GM23248 (cell line): ENCODE measurements at places on chromosomes 11 and 22. TPM values are rescaled to one million over a fixed set of nuclear protein-coding genes. Genes with fewer than 3 reads are reported as not detected.

DNA sequence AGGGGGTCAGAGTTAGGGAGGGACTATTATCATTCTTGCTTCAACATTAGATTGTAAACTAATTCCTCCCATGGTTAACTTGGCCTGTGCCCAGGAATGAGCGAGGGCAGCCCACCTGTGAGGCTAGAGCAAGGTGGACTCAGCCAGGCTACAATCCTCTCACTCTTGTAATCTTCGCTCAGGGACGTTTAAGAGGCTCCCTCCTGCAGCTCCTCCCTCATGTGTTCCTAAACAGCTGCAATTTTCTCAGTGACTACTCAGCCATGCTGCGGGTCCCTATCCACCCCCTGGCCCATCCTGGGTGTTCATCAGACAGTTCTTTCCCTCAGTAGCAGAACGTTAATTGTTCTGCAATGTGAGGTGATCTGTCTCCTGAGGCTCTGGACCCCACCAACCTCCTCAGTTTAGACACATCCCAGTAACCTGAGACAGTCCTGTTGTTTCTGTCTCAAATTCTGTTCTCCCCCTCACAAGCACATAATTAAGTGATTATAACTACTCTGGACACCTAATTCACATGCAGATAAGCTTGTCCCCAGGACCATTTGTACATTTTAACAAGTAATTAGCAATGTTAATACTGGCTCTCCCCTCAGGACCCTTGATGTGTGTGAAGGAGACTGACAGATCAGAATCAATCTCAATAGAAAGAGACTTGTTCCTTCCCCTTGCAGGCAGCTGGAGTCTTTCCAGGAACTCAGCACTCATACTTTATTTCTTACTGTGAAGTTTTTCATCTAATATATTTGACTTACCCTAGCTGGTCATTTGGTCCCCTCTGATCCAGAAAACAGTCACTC lies 337.2 kb upstream of the B3GAT1 start:
- no peak overlapping the region for H3K4me3 ChIP-seq
- DNase-seq: no peak
- H3K4me1 ChIP-seq: no peaks in the 10 kb centered on the region
- no peaks in the 10 kb centered on the region for H3K27me3 ChIP-seq
- H3K27ac ChIP-seq: no peak overlapping the region

GRCh38 chr11:119794141-119794665 lies 65.2 kb upstream of the NECTIN1 start:
- no peaks in the 10 kb centered on the region for H3K36me3 ChIP-seq
- H3K27ac ChIP-seq: no peak overlapping the region
- no peak for DNase-seq
- no peak overlapping the region for H3K4me3 ChIP-seq
- peaks cover 39% of the 10 kb centered on the region for H3K4me1 ChIP-seq

DNA sequence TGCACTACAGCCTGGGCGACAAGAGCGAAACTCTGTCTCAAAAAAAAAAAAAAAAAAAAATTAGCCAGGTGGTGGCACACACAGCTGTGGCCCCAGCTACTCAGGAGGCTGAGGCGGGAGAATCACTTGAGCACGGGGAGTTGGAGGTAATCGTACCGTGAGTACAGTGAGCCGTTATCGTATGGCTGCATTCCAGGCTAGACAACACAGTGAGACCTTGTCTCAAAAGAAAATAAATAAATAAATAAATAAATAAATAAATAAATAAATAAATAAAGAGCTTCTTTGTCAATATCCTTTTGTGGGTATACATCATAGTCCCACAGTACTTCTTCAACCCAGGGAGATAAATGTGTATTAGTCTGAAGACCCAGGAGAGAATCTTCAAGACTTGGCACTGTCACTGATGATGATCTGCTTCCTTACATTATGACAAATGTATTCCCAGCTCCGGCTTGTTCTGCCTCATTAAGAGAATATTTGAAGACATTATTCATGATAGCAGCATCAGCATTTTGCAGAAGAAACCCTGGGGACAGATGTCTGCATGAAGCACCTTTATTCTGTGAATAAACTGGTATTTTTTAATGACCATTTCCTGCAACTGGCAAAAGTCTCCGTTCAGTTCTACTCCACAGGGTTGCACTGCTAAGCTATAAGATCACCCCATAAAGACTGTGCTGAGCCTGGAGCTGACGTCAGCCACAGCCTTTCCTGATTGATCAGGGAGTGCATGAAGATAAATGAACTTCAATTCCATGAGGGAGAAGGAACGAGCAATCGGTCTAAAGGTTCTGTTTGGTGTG lies 1.6 kb upstream of the ACY3 start:
- no peak for DNase-seq
- H3K4me3 ChIP-seq: no peak overlapping the region
- H3K27ac ChIP-seq: no peak overlapping the region
- peaks cover 4% of the 10 kb centered on the region for H3K27me3 ChIP-seq

- no peaks in the 10 kb centered on the region for H3K4me1 ChIP-seq
- H3K4me3 ChIP-seq: no peak overlapping the region
- H3K27ac ChIP-seq: no peak overlapping the region
- no peaks in the 10 kb centered on the region for H3K36me3 ChIP-seq
- no peaks in the 10 kb centered on the region for H3K27me3 ChIP-seq
Measured at GRCh38 chr11:17004486-17005148, 9.6 kb downstream of the PLEKHA7 start.

GRCh38 chr11:75029836-75030631 lies 41.3 kb downstream of the NEU3 start:
- H3K27me3 ChIP-seq: no peaks in the 10 kb centered on the region
- no peak overlapping the region for H3K27ac ChIP-seq
- peaks cover 14% of the 10 kb centered on the region for H3K4me1 ChIP-seq
- no peak overlapping the region for H3K4me3 ChIP-seq
- DNase-seq: peak; percentile 34
- H3K36me3 ChIP-seq: no peaks in the 10 kb centered on the region

DNA sequence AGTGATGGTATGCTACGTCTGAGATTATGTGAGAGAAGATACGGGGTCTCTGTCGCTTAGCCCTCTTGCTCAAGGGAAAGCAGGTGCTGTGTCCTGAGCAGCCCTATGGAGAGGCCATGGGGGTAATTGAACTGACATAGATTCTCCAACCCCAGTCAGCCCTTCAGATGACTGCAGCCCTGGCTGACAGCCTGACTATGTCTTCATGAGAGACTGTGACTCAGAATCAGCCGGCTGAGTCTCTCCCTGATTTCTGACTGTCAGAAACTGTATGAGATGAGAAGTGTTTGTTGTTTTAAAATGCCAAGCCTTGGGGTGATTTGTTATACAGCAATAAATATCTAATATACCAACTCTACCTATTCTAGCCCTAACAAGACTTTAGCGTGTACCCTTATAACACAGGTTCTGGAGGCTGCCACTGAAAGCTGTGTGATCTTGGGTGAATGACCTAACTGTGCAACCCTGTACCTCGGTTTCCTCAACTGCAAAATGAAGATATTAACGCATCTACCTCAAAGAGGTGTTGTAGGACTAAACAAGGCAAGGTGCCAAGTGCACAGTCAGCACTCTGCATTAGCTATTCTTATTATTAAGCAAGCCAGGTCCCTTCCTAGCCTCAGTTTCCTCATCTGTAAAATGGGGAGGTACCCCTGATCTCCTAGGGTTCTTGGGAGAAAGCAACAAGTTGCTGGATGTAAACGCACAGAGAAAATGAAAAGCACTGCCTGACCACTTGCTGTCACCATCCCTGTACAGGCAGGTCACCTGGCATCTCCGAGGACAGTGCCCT lies 24.9 kb downstream of the SLC43A1 start:
- H3K36me3 ChIP-seq: no peaks in the 10 kb centered on the region
- no peak overlapping the region for H3K4me3 ChIP-seq

DNA sequence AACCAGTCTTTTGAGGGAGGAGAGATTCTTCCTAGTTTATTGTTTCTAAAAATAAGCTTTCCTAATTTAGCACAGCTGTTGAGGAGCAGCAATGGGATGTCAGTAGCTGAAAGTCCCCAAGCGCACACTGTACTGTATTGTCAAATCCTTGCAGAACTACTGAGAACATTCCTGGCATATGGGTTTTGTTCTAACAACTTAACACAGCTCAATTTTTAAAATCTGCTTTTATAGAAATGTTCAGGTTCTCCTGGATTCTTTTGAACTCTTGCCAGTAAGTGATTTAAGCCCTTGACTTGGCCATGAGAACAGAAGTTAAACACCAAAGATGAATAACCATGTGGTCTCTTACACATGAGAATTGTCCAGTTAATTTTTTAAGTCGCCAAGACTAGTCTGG lies 218.6 kb downstream of the FAT3 start:
- no peak for DNase-seq
- 0 out of 2 replicates have a peak, but pooled peaks cover 17% of the 10 kb centered on the region for H3K27me3 ChIP-seq
- H3K4me1 ChIP-seq: no peaks in the 10 kb centered on the region
- no peak overlapping the region for H3K4me3 ChIP-seq
- H3K36me3 ChIP-seq: no peaks in the 10 kb centered on the region

- H3K27ac ChIP-seq: no peak overlapping the region
- no peaks in the 10 kb centered on the region for H3K4me1 ChIP-seq
- H3K4me3 ChIP-seq: no peak overlapping the region
- H3K36me3 ChIP-seq: peaks cover 10% of the 10 kb centered on the region
Measured at GRCh38 chr11:130146796-130147195, 12.8 kb upstream of the ST14 start.

GRCh38 chr11:120629407-120630080 lies 118.0 kb downstream of the GRIK4 start:
- no peak overlapping the region for H3K4me3 ChIP-seq
- H3K4me1 ChIP-seq: no peaks in the 10 kb centered on the region
- no peaks in the 10 kb centered on the region for H3K36me3 ChIP-seq
- no peak for DNase-seq
- no peak overlapping the region for H3K27ac ChIP-seq

GRCh38 chr22:25673713-25674112 lies 68.3 kb upstream of the MYO18B start:
- H3K27me3 ChIP-seq: no peaks in the 10 kb centered on the region
- no peak overlapping the region for H3K4me3 ChIP-seq
- H3K4me1 ChIP-seq: no peaks in the 10 kb centered on the region
- no peaks in the 10 kb centered on the region for H3K36me3 ChIP-seq
- DNase-seq: no peak

DNA sequence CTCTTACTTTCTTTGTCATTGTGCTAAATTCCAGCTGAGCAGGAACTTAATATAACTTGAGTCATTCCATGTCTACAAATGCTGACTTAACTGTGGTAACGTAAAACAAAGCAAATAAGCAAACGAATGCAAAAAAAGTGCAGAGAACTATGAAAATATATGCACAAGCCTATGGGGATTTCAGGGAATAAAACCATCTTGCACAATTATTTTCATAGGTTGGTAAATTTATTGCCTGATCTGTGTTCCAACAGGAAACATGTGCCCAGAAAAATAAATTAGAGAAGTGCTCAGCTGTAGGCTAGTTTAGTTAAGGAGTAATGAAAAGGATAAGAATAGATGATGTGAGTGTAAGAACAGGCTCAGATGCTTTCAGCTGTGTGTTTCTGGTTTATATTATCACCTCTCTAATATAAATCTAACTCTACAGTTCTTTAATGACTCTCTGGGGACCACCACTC lies 1169.3 kb downstream of the LRRC4C start:
- H3K4me1 ChIP-seq: no peaks in the 10 kb centered on the region
- peaks cover 6% of the 10 kb centered on the region; the same call in 1 of the 2 replicates for H3K27me3 ChIP-seq
- no peak for DNase-seq
- no peak overlapping the region for H3K4me3 ChIP-seq
- no peak overlapping the region for H3K27ac ChIP-seq

GRCh38 chr11:69241075-69241740 lies 52.7 kb upstream of the MYEOV start:
- DNase-seq: no peak
- peaks cover 23% of the 10 kb centered on the region for H3K27me3 ChIP-seq
- H3K4me1 ChIP-seq: no peaks in the 10 kb centered on the region

GRCh38 chr11:119747868-119748660 lies 19.1 kb upstream of the NECTIN1 start:
- peaks cover 4% of the 10 kb centered on the region; the same call in 1 of the 2 replicates for H3K4me1 ChIP-seq
- no peak overlapping the region for H3K4me3 ChIP-seq
- peaks cover 13% of the 10 kb centered on the region; the same call in 1 of the 2 replicates for H3K27me3 ChIP-seq
- H3K27ac ChIP-seq: no peak overlapping the region

DNA sequence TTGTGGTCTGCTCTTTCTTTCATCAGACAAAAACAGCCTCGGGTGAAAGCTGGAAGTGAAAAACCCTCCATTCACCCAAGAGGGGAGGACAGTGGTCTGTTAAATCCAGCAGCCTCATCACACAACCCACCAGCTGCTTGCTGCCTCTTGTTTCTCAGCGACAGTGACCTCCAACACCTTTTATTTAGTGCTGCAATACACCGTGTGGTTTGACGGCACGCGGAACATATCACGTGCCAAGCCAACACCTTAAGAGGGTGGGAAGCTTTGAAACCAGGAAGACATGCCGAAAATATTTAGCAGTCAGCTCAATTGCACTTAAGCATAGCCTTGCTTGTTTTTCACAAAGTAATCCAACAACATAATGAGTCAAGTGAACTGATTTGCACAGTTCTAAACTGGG lies 39.8 kb upstream of the POGLUT3 start:
- peaks cover 14% of the 10 kb centered on the region for H3K27me3 ChIP-seq
- H3K36me3 ChIP-seq: no peaks in the 10 kb centered on the region
- no peak overlapping the region for H3K27ac ChIP-seq

GRCh38 chr11:77559686-77560401 lies 29.9 kb upstream of the AQP11 start:
- no peaks in the 10 kb centered on the region for H3K36me3 ChIP-seq
- peaks cover 17% of the 10 kb centered on the region for H3K4me1 ChIP-seq
- H3K27me3 ChIP-seq: no peaks in the 10 kb centered on the region
- DNase-seq: peak; percentile 89
- no peak overlapping the region for H3K4me3 ChIP-seq

GRCh38 chr11:94678901-94679300 lies 89.3 kb upstream of the AMOTL1 start:
- H3K4me3 ChIP-seq: no peak overlapping the region
- H3K4me1 ChIP-seq: no peaks in the 10 kb centered on the region

- no peaks in the 10 kb centered on the region for H3K27me3 ChIP-seq
- H3K27ac ChIP-seq: no peak overlapping the region
- DNase-seq: no peak
- H3K4me3 ChIP-seq: no peak overlapping the region
- H3K36me3 ChIP-seq: no peaks in the 10 kb centered on the region
Measured at GRCh38 chr11:66285250-66285947, 3.5 kb downstream of the YIF1A start.

DNA sequence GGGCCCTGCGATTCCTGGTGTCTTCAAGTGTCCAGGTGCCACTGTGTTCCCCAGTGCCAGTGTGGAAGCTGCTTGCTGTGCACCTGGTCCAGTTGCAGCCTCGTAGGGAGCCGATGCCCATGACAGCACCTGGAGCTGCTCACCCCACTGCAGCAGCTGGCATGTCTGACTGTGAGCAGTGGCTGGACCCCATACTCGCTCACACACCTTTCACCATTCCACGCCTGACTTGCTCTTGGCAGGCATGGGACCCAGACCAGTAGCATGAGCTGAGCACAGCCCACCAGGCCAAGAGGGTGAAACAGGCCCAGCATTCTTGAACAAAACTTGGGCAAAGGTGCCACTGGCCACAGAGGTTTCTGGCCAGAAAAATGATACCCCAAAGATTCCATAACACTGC lies 124.5 kb upstream of the THY1 start:
- H3K4me1 ChIP-seq: peaks cover 7% of the 10 kb centered on the region; the same call in 1 of the 2 replicates
- H3K27me3 ChIP-seq: peaks cover 3% of the 10 kb centered on the region; the same call in 1 of the 2 replicates

GRCh38 chr11:34213366-34213765 lies 107.9 kb downstream of the NAT10 start:
- no peaks in the 10 kb centered on the region for H3K36me3 ChIP-seq
- H3K27me3 ChIP-seq: no peaks in the 10 kb centered on the region
- no peak overlapping the region for H3K4me3 ChIP-seq
- no peak overlapping the region for H3K27ac ChIP-seq
- peaks cover 28% of the 10 kb centered on the region for H3K4me1 ChIP-seq

The POU2AF2 gene
- not detected in 2 replicates for total RNA-seq

The KRTAP5-9 gene
- not detected in 2 replicates for total RNA-seq

The TRPM5 gene
- total RNA-seq: not detected in 2 replicates

The PDXP gene
- total RNA-seq: 17.5 and 17.7 TPM in 2 replicates

The LRRC56 gene
- 1.3 TPM in 1 of 2 replicates, not detected in the other for total RNA-seq

The ANGPTL5 gene
- not detected in 2 replicates for total RNA-seq
